H9 (cell line): ENCODE measurements at places on chromosomes 6 and 20.

DNA sequence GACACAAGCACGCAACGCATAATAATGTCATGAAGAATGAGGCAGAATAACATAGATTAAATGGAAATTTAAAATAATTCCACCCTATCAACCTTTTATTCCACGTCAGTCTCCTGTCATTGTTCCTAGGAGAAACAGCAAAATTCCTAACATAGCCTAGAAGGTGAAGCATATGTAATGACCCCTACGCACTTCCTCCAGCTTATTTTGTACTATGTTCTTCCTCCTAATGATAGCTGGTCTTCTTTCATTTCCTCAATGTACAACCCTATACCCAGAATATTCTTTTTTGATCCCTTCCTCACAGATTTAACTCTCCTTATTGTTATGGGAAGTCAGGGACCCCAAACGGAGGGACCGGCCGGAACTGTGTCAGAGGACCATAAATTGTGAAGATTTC lies 122.0 kb upstream of the CARMIL1 start:
- DNase-seq: no peak

- no peak for DNase-seq
These were observed 10.7 kb upstream of the STMND1 start for GRCh38 chr6:17091122-17091521.

DNA sequence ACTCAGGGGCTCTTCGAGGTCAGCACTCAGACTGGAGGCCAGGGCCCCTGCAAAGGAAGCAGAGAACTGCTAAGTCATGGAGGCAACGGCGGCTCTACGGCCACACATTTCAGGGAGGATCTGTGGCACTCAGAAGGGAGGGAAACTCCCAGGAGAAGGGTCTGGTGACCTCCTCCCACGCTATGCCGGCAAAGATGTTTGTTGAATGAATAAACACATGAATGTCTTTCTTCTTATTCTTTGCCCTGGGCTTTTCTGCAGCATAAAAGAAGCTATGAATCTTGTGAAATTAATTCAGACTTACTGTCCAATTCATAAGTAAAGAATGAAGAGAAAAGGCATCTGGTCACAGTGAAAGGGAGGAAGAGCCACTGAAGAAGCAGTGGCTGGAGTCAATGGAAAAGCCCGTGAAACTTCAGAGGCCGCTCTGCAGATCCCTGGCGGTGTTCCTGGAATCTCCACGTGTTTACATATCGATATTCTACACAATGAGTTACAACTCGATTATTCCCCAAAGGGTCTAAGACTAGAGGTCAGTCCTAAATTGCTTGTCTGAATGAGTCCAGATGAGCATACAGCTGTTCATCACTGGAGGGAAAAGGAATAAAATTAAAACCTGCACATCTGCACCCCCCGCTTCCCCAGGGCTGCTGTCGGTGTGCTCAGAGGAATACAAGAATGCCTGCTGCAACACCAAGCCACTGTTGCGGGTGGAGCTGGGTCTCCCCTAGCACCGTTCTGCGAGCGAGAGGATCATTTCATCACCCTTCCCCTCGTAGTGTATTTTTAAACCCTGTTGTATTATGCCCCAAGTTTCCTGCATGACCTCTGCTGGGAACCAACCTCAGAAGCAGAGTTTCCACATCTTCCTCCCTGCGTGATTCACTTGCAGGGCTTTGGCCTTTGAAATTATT lies 25.6 kb downstream of the INSM1 start:
- no peak for DNase-seq

DNA sequence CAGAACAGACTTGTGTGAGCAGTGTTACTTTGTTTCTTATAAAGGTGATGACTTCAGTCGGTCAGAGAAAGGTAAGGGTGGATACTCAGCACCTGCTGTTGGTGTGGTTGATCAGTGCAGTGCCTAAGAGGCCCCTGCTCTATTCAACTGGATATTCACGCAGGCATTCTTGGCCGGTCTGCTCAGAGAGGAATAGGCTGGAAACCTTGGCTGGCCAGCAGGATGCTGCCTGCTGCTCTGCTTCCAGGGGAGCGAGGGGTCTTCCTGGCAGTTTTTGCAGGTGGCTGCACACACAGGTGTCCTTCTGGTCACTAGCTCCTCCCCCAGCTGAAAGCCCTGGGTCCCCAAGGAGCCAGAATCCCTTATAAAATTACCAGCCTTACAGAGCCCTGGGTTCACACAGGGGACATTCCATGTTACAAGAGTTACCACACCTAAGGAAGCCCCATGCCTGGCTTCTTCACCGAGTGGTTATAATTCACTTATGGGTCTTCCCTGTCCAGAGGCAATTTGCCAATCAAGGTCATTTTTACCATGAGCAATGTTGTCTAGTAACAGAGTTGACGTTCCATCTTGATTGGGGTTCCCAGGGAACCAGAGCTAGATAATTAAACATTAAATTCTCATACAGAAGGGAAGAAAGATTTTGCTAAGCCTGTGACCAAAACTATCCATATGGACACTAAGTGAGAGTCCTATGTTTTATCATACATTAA lies 16.4 kb downstream of the SYNJ2 start:
- DNase-seq: no peak

DNA sequence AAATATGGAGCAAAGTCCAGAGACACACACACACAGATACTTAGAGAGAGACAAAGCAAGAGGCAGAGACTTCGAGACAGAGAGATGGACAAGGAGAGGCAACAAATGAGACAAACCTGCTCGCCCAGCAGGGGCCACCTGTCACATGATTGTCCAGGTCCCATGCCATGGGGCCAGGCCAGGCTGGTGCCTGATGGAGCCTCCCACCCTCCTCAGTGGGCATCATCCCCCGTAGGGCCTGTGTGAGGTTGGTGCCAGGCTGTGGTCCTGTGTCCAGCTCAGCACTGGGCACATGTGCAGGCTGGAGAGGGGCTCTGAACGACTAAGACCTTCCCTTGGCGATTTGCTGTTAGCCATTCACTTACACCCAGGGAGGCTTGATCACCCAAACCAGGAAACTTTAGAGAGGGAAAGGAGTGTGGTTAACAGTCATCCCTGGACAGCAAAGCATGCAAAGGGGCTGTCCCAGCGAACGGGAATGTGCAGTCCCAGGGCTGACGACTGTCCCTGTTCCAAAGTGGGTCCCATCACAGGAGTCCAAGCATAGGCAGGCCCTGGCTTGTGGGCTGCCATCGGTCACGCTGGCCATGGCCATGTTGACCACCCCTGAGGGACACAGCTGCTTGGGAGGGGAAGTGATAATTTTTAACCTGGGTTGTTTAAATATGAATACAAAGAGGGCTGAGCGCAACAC lies 38.4 kb upstream of the PHACTR3 start:
- no peak for DNase-seq

DNA sequence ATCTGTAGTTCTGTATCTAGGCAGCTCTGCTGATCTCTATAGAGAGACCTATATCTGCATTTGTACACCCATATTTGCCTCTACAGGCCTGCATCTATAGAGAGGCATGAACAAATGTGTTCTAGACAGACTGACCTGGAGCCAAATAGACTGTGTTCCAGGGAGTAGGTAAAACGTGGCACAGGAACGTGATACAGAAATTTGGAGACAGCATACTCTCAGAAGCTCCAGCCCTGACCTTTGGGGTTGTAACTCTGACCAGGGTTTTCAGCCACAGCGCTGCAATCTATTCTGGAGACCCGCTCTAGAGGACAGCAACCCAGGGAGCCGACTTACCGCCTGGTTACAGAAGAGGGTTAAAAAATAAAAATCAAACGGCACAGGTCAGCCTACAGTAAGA lies 983 bp downstream of the RBBP9 start:
- no peak for DNase-seq

DNA sequence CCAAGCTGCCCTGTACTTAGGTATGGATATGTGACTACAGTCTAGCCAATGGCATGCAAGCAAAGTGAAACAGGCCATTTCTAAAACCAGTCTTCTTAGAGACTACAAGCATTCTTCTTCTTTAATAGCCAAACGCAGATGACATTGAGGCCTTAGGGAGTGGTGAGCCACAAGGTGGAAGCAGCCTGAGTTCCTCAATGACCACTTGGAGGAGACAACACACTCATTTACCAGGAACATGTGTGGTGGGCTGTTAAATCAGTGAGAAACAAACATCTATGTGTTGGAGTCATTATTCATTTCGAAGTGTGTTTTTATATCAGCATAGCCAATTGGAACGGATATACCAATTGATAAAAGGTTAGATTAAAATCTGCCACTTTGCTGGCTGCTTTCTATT lies 122.0 kb downstream of the GFRAL start:
- DNase-seq: peak; percentile 32

DNA sequence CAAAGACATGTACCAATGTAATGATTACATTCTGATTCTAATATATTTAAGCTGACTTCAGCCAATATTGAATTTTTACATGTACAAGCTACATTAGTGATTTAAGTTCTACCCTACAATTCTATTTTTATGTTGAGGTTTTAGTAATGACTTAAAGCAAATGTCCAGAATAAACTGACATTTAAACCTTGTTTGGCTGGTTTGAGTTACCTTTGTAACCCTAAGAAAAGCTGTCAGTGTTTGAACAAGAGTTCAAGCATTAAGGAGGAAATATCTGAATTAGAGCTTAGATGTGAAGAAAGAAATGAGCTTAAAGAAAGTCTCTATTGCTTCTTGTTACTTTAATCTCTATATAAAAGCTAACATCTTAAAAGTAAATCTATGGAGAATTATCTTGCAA lies 710.6 kb upstream of the EPHA7 start:
- no peak for DNase-seq

DNA sequence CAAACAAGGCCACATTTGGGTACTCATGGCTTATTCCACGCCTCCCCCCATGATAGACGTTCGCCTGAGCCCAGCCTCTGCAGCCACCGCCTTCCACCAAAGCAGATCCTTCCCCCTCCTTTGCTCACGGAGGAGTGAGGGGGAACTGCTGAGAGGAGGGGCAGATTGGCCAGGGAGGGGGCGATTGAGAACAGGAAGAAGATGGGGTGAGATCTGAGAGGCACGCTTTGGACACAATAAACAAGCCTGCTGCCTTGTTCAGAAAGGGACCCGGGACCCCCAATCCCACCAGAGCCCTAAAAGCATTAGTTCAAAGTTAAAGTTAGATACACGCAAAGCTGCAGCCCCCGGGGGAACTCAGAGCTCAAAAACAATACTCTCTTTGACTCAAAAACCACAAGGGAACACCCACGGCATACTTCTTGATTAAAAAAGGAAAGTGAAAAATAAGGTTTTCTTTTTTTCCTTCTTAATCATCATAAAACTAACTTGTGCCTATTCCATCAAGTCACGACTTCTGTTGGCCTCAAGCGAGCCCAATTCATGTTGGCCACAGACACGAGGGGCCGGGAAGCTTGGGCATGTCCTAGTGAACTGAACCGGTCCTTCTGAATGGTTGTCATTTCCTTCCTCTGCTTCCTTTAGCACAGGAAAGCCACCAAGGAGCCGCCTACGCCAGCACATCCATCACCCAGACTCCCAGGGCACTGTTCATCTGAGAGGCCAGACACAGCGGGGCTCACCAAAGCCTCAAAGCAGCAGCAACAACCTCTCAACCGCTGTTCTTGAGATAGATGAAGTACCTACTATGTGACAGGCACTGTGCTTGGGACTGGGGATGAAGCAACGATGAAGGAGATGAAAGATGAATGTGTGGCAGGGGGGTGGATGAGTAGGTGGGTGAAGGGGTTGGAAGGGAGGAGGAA lies 44.7 kb downstream of the NFATC2 start:
- no peak for DNase-seq

DNA sequence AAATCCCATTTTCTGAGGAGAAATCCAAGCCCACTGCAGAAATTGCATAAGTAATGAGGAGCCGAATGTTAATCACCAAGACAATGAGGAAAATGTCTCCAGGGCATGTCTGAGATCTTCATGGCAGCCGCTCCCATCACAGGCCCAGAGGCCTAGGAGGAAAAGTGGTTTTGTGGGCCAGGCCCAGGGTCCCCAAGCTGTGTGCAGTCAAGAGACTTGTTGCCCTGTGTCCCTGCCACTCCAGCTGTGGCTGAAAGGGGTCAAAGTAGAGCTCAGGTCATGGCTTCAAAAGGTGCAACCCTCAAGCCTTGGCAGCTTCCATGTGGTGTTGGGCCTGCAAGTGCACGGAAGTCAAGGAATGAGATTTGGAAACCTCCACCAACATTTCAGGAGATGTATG lies 276.6 kb downstream of the KHDRBS2 start:
- no peak for DNase-seq

DNA sequence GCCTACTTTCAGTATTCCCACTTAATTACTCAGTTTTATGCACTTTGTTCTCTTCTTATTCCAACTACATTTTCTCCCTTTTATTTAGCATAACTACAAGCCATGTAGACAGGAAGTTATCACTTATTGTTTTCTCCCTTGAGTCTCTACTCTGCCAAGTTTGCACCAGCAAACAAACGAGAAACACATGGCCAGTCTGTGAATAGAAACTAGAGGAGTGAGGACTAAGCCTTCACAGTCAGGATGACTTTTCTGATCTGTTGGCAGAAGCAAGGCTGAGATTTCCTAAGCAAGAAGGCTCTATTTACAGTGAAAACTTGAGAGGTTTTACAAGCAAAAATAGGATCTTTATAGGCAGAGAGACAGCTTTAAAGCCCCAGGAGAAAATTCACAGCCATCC lies 69.8 kb upstream of the TINAG start:
- DNase-seq: no peak

- DNase-seq: peak; percentile 68
These were observed 40.6 kb downstream of the HLA-DPB1 start for GRCh38 chr6:33116417-33116816.

- DNase-seq: no peak
These were observed 282.8 kb downstream of the ALDH8A1 start for GRCh38 chr6:134667111-134667510.

- DNase-seq: no peak
These were observed 141.5 kb downstream of the MYB start for GRCh38 chr6:135322427-135323201.

DNA sequence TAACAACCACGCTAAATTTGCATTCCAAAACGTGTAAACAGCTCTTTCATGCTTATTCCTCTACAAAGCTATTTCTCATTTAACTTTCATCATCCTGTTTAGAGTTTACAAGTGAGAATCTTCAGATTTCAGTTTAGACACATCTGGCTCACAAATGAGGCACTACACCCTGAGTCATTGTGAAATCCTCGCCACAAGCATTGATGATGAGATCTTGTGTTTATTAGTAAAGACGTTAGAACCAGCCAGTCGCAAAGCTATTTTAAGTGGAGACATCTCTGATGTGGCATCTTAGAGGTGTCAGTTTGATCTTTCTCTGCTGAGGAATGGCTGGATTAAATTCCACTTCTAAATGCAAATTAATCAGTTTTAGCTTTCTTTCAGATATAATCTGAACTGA lies 8.3 kb upstream of the ISM1 start:
- no peak for DNase-seq
